ENCODE measurements at places on chromosomes 7 and 10. TPM values are rescaled to one million over a fixed set of nuclear protein-coding genes. Genes with fewer than 3 reads are reported as not detected.

- DNase-seq, result no peak
Observed at GRCh38 chr10:128813574-128813973, 653.5 kb upstream of the MGMT start.

DNA sequence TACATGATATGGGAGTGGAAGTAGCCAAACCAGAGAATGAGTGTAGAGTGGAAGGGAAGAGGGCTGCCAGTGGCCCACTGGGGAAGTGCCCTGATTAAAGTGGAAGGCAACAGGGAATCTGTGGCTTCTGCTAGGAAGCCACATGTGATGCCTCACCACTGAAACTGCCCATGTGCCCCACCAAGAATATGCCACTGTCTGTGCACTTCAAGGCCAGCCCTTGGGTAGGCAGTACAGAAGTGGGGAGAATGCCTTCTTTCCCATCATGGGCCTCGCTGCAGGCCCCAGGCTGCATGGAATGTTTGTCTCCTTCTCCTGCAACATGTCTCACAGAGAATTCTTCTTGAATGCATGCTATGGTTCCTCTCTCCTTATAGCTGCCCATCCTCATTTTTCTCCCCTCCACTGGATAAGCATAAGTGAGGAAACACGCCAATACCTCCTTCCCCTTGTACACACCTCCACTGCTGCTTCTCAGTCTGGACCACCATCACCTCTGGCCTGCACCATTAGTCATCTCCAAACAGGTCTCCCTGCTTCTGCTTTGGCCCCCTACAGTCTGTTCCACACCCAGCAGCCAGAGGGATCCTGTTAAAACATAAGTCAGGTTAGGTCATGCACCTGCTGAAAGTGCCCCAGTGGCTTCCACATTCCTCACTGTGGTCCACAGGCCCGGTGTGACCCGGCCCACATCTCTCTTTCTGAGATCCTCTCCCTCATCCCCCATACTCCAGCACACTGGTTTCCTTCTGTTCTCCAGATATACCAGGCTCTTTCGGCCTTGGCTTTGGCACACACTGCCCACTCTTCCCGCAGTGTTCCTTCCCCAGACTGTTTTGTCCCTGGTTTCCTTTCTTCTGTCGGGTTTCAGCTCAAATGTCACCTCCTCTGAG, 37.1 kb downstream of the SNX10 start:
- DNase-seq, result no peak

DNA sequence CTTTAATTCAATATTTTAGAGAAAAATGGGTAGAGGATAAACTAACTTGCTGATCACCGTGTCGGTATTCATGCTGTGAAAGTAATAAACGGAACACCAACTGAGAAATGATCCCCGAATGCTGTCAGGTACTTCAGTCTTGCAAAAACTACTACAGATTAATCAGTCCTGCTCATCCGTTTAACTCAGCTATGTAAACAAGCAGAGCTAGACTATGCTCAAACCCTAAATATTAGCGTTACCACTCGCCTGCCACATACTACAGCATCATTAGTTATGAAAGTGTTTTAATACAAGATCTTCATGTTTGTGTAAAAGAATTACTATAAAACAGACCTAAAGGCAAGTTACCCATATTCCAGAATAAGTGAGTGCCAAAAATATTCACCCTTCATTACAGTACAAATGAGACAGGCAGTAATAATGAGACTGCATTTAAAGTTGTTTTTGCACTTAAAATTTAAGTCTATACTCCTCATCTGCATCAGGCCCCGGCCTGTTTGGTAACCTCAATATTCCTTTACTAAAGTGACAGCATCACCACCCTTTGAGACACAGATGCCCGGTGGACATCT, 952 bp downstream of the DNMBP start:
- DNase-seq, result no peak

DNA sequence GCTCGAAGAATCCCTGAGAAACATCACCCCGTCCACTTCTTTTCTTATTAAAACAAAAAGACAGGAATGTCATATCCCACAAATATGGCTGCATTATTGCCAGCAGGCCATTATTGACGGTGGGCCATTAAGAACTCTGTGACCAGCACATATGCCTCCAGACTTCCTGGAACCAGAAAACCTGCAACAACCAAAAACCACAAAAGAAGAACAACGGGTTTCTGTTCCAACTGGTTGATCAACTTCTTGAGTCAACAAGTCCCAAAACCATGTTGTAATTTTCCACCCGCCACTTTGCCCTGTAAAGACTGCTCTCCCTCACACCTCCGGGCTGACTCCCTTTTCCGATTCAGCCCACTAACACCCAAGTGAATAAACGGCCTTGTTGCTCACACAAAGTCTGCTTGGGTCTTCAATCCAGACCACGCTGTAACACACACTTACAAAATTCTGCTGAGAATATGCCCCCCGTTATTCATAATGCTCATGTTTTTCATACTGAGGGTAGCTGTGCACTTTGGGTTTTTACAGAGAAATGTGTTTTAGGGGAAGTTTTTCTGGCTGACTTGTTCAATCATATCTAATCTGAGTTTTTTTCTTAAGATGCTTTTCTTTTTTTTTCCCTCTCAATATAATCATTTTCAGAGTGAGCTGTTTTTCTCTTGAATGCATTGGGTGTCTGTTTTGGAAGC, 20.7 kb downstream of the ZNF107 start:
- no peak for DNase-seq

GRCh38 chr10:29012926-29013554, 275.8 kb upstream of the LYZL1 start:
- DNase-seq, result no peak

Gene VPS37D
- total RNA-seq, result 6.9 TPM

Gene IL2RA
- not detected for total RNA-seq

Gene ATOH7
- total RNA-seq, result not detected

Gene MYOF
- 369 TPM for total RNA-seq

Gene HUS1
- total RNA-seq, result 35.6 TPM

Gene PRRT4
- total RNA-seq, result not detected

Data from glomerular endothelial cell (primary cell).